Activated CD4-positive, alpha-beta T cell treated with anti-CD3 and anti-CD28 coated beads for 4 hours (primary cell): ENCODE measurements at places on chromosomes 1 and 21.

GRCh38 chr1:44236490-44237272 is 23.4 kb downstream of the DMAP1 start:
- no peak for DNase-seq

GRCh38 chr1:167617153-167618147 is 12.6 kb upstream of the RCSD1 start:
- peak; percentile 19 for DNase-seq

DNA sequence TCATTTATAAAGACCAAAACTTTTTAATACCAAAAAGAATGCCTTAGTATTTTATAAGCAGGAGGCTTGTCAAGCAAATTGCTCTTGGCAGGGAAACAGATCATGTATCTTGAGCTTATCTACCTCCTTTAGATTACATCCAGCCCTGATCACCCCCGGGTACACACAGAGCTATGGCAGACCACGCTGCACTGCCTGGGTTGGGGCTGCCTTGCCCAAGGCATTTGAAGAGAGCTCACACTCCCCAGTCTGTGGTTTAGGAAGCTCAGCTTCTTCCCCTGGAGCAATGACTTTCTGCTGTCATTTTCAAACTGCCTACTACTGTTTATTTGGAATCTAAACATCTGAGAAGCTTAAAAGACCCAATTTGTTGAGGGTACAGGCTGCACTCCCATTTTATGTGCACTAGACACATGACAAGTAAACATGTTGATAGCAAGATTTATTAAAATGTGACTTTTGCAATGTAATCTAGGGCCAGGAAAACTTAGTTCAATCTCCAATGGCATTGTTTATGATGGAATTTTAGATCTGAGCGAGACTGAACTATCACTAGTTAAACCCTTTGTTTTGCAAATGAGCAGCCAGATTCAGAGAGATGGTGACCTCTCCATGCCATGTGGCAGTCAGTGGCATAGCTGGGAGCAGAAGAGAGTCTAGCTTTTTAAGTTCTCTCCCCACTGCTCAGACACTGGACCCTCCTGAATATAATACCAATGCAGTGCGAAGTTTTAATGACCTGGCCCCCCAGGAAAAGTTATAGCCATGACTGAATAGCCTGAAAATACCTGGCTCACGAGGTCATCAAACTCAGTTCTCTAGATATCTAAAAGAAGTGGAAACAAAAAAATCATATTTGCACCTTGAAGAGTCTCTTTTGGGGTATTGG is 214.9 kb downstream of the HLX start:
- DNase-seq = no peak

DNA sequence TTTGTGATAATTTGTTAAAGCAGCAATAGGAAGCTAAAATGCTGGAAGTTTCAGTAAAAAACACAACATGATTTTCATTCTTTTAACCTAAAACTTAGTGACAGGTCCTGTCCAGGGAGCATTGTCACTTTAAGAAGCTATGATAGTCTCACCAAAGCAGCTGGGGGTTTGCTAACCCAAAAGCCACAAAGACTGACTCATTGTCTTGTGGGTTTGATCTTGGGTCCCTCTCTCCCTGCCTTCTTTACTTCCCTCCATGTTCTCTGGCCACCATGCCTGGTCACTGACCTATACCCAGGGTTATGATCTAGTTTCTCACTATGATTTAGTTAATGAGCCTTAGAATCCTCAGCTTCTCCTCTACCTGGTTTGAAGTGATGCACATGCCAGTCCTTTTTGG is 213.5 kb upstream of the PTGFR start:
- DNase-seq = no peak

DNA sequence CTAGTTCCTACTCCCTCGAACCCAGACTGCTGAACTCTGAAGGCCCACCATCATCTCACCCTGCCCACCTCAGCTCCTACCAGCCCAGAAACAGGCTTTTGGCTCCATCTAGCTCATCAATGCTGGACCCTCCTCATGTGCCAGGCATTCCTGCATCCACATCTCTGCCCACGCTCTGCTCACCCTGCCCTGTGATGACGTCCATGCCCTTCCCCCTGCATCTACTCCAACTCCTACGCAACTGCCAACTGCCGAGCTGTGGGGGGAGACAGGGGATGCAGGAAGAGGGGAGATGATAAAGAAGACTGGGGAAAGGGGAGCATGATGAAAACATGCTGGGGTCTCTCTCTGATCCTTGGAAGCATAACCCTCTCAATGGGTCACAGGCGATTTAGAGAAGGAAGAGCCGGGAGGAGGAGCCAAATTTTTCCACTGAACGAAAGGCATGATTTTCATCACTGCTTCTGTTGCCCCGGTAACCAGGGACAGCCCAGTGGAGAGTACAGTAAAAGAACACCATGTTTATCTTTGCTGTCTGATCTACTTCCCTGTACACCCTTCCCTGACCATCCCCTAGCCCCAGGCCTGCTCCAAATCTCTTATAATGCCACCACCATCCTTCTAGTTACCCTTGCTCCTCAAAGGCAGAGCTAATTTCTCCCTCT is 44.3 kb downstream of the CD34 start:
- peak; percentile 38 for DNase-seq

GRCh38 chr1:116126281-116126680 is 15.1 kb downstream of the MAB21L3 start:
- DNase-seq = no peak
